ENCODE measurements at places on chromosomes 3 and 15. TPM values are rescaled to one million over a fixed set of nuclear protein-coding genes. Genes with fewer than 3 reads are reported as not detected.
A peak's percentile ranks its signal among the peaks of the same experiment; 100 is the strongest.

DNA sequence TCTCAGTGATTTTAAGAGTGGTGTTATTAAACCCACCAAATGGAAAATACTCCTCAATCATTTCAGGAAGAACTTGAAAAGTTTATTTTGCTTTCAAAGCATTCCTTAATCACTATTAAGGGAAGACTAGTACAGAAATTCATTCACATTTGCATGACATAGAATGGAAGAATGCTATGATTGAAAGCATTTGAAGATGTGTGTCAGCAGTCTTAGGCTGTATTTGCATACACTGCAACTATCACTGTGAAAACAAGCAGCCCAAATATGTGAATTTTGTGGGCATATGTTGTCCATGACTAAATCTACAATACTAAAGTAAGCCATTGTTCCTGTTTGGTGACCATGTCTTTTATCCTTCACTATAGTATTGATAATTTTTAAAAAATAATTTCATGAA, 95.8 kb downstream of the CNTN3 start:
- no peak for DNase-seq

GRCh38 chr3:113953677-113954076, 5.9 kb downstream of the ZDHHC23 start:
- peak; percentile 16 for DNase-seq

- DNase-seq, result peak; percentile 40
These were observed 701 bp downstream of the EIF5A2 start for GRCh38 chr3:170907637-170908234.

Gene SCG5
- 75.2 TPM for total RNA-seq

Gene CCR8
- total RNA-seq, result not detected

Gene SCAP
- total RNA-seq, result 26.2 TPM

Gene USP19
- total RNA-seq, result 34.5 TPM

Gene SH3GL3
- 0.27 TPM for total RNA-seq

GRCh38 chr3:24496529-24497482, 2.2 kb upstream of the THRB start:
- peak; percentile 77 for DNase-seq

GRCh38 chr3:187827723-187828122, 82.5 kb upstream of the BCL6 start:
- DNase-seq, result no peak

Gene REC114
- not detected for total RNA-seq

DNA sequence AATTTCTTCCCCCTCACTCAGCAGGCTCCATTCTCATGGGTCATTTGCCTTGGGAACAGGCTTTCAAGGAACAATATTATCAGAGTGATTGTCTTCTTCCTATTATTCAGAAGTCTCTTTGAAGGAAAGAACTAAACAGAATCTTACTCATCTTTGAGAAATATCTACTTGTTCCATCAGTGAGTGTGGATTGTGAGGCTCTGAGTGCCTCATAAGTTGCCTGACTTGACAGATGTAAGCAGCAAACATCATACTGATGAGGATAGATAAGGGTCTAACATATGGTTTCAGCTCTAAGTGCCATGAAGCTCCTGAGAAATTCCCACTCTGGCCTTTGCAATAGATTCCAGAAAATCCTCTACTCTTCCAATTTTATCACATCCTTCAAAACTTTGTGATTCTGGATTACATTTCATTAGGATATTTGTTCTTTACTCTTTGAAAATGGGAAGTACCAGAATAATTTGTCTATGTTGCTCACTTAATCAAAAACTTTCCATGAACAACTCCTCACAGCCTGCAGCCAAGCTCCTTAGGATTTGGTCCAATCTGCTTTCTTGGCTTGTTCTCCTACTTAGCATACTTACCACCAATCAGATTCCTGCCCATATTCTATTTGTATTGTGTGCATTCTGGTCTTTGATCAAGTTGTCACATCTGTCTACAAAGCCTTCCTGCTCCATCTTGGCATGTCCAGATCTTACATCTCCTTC, 120.1 kb downstream of the RPL22L1 start:
- no peak for DNase-seq

GRCh38 chr3:45774581-45775521, 21.5 kb downstream of the SLC6A20 start:
- no peak for DNase-seq
